ENCODE measurements at places on chromosomes 13 and 19. TPM values are rescaled to one million over a fixed set of nuclear protein-coding genes. Genes with fewer than 3 reads are reported as not detected.

GRCh38 chr13:33134213-33134612, 118.0 kb downstream of the KL start:
- DNase-seq: no peak

GRCh38 chr19:12035220-12036172, at the start of gene ZNF433:
Gene ZNF433 (minus strand): TSS chr19:12035679. CDS start chr19:12035539, 140 bp downstream.
- peak; percentile 98 for DNase-seq

DNA sequence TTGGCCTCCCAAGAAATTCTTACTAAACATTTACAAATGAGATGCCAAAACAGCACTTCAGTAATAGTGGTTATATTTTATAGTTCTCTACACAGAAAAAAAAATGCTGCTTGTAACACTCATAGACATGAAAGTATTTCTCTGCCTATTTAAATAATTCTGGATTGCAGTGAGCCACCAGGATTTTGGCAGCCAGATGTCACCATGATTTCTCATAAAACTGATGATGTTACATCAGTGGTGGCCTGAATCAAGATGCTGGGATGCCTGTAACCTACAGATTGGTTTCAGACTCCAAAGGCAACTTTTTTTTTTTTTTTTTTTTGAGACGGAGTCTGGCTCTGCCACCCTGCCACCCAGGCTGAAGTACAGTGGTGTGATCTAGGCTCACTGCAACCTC, 2.7 kb upstream of the CAPS start:
- DNase-seq: no peak

DNA sequence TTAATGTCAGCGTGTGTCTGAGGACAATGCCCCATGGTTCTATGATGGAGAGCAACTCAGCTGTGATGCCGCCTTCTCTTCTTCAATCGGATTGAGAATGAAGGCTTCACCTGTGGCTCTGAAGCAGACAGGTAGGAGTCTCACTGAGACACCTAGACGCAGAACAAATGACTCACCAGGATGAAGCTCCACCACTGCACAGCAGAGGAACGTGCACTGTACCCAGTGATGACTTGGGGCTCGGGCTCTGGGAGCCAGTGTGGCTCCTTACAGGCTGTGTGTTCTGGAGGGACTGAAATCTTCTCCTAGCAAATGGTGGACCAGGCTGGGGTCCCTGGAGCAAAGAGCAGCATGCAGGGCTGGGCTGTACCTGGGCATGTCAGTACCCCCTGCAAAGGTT, 44.0 kb downstream of the CCDC70 start:
- no peak for DNase-seq

DNA sequence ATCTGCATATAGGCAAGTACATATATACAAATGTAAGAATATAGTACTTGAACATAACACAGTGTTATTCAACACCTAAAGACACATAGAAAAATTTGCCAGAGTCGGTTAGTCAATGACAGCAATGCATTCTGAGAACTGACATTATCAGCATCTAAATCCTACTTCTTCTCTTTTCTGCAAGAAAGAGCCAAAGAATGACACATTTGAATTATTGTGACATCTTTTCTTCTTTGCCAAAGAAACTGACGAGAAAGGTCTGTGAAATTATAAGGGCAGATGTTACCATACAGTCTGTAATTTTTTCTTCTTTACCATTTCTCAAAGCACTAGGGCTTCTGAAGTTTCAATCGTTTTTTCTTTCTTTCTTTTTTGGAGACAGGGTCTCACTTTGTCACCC, 350.9 kb upstream of the NBEA start:
- DNase-seq: peak; percentile 4

DNA sequence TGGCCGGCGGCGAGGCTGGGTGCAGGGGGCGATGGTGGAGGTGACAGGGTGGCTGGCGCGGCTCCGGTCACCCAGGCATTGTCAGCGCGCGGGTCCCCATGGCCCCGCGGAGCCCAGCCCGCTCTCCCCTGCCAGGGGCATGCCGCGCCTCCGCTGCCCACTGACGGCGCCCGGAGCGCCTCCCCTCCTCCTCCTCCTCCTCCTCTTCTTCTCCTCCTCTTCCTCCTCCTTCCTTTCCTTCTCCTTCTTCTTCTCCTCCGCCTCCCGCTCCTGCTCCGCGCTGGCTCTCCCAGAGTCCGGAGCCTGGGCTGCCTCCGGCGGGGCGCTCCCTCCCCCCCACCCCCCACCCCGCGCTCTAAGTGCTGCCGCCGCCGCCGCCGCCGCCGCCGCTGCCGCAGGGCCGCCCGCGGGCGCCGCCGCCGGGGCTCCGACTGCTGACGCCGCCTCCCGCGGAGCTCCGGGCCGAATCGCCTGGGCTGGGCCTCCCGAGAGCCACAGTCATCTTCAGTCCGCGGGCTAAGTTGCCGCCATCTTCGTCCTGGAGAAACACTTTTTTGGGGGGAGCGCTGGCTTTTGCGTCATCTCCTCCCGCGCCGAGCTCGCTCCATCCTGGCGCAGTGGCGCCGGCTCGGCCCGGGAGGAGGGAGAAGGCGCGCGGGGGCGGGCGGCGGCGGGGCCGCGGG, 348.3 kb downstream of the LIG4 start:
- peak; percentile 90 for DNase-seq

GRCh38 chr19:33429891-33430673, 56.6 kb downstream of the CEBPG start:
- no peak for DNase-seq

GRCh38 chr19:49440439-49441209, 703 bp downstream of the SLC17A7 start:
- no peak for DNase-seq

- DNase-seq: no peak
These were observed 457.2 kb downstream of the IRS2 start for GRCh38 chr13:109329175-109329574.

DNA sequence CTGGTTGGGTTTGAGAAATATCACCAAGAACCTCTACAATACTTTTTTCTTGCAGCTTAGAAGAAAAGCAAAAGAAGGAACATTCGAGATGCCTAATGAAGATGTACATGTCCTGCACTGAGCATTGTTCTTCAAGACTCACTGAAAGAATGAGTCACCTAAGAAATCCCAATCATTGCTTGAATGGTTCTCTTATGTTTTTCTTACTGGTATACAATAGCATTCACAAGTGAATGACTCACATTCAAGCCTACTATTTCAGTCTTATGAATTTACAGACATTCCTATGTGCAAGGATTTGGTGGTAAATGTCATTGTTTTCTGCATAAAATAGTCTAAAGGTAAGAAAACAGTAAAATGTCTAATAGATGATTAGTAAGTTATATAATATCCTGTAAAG, 594.6 kb downstream of the PCDH9 start:
- DNase-seq: peak; percentile 0

DNA sequence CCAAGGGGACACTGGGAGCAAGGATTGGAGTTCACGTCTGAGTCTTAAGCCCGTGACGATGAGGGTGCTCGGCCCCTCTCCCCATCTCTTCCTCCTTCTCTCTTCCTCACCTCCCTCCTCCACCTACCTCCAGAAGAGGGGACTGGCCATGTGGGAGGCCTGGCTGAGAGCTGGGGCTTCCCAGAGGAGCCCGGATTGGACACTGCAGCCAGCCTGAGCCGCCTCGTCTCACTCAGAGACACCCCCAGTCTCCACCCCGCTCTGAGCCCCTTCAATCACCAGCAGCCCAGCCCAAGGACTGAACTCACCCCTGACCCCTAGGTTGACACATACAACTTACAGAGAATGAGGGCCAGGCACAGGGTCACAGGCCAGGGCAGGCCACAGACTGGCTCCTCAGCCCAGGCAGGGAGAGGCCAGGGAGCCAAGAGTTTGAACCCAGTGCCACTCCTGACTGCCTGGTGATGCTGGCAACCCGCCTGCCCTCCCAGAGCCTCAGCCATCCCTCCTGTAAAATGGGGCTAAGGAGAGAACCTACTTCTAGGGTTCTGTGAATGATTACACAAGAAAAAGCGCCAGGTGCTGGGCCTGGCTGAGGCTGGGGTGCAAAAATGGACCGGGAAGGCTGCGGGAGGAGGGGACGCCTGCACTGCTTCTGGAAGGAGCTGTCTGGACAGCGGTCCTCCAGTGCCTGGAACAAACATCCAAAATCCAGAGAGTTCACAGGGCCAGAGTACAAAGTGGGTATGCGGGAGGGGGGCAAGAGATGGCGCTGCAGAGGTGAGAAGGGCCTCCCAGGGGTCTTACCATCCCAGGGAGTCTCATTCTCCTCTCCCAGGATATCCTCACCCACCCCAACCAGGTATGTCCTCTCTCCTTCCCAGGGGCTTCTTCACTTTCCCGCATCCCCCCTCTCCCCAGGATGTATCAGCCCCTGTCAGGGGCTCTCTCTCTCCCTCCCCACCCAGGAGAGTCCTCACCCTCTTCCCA, 1.1 kb downstream of the CD79A start:
- DNase-seq: no peak

Gene ZNF575
- 3.9 TPM for polyA plus RNA-seq

Gene NOVA2
- not detected for polyA plus RNA-seq

Measured in GM23248 (cell line).